Fibroblast of skin of left biceps (primary cell): ENCODE measurements at places on chromosomes 11 and 22.

- DNase-seq = no peak
These were observed 1.6 kb downstream of the DIXDC1 start for GRCh38 chr11:111938687-111939160.

DNA sequence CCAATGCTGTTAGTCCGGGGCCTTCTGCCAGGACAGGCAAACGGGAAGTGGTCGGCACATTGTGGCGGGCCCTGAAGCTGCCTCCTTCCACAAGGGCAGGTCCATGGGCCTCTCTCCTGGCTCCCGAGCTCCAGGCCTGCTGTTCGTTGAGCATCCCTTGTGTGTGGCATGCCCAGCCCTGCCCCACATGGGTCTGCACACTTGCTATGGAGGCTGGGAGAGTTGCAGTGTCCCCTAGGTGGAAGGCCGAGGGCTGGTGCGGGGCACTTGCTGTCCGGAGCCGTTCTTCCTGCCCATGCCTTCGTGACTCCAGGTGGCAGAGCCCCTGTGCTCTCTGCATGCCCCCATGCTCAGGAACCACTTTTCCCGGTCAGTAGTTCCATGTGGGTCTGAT, 26.0 kb upstream of the DGCR8 start:
- no peak for DNase-seq

DNA sequence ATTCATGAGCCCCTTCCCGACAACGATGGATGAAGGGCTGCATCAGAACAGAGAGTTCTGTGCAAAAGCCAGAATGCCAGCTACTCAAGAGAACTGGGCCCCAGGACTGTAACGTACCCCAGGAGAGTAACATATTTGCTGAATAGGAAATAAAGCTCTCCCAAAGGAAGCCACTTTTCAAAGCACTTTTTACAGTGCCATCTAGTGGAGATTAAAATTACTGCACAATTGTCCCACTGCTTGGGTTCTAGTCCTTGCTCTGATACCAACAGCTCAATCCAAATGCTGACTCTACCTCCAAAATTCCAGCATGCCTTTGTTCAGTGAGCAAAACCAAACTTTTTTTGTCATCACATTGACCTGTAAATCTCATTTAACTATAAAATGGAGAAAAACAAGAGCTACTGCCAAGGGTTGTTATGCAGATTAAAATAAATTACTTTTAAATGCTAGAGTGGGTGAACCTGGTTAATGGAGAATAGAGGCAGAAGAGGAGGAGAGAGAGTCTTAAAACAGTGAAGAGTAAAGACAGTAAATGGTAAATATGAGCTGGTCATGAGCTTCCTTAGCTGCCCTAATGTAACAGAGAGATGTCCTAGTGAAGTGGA, 87.6 kb upstream of the FSHB start:
- no peak for DNase-seq

DNA sequence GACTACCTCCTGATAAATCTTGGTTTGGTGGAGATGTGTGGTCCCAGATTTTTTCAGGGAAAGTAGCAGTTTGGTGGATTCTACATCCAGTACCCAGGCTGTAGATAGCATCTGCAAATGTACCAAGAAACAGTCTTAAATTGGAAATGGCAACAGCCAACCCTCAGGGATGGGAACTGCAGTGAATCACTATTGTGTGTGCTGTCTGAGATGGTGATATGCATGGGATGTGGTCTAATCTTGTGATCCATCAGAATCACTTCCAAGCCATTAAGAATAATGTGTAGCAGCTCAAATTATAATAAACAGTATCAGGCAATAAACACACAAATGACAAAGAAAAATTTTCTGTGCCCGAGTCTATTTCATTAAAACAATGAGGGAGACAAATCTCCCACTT, 3.4 kb downstream of the OLFML1 start:
- no peak for DNase-seq

- no peak for DNase-seq
These were observed 8.2 kb downstream of the PHF21A start for GRCh38 chr11:46112961-46113607.

GRCh38 chr22:38871360-38872171, 450 bp downstream of the CBX6 start:
- DNase-seq = no peak

DNA sequence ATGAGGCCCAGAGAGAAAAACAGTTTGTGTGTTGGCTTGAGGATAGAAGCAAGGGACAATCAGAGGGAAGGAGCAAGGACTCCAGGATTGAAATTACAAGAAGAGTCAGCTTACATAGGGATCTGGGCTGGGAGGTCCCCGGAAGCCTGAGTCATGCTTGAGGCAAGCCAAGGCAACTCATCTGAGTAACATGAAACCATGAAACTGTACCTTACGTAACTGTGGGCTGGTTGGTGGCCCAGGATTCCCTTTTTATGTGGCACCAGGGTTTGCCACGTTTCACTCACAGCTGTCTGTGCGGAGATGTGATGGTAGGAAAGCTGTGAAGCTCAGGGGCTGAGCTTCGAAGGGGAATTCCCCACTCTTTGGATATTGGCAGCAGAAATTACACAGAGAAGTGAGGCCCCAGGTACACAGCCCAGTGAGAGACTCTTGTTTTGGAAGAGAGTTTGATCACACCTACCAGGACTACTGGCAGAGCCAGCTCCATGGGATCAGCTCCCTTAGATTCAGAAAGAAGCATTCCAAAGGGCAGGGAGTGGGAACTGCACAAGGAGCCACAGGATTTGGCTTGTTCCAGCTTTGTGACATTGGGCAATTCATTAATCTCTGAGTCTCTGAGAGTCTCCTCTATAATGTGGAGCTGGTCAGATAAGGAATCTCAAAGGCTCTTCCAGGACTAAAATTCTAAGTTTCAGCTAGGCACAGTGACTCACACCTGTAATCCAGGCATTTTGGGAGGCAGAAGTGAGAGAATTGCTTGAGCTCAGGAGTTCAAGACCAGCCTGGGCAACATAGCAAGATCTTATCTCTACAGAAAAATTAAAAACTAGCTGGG, 7.8 kb downstream of the SLC5A1 start:
- DNase-seq = peak; percentile 27

GRCh38 chr11:124801636-124802312, 1.6 kb upstream of the MSANTD2 start:
- DNase-seq = peak; percentile 15

DNA sequence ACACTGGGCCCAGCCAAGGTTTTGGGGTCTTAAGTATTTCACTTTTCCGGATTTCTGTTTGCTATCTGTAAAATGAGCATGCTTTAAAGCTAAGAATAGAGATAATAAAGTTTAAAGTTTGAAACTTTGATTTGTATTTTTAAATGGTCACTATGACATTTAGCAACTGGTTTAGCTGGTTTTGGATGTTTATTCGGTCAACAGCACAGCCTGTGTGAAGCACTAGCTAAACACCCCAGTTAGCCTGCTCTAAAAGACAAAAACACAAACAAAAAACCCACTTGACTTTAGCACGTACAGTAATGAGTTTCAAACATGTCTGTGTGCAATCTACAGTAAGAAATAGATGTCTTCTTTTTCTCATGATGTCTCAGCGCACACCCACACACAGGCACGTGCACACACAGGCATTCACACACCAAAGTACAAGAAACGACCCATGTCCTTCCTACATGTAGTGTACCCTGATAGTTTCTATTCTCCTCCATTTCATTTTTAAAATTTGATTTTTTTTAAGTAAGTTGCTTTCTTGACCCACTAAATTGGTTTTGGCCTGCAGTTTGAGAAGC, 29.4 kb downstream of the SLC1A2 start:
- DNase-seq = no peak

DNA sequence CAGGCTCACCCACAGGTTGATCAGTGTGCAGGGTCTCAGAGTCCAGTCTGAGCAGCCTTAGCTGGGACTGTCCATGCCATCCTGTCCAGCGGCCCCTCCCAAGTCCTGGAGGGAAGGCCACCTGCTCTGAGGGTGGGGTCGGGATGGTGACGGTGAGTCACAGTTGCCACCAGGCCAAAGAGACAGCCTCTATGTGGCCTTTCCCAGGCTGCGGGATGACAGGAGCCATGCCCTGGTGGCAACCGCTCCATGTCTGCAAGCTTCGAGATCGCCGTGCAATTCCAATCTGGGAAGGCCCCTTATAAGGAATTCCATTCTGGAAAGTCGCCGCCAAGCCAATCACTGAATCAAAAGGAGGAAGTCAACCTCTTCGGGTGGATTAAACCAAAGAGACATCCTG, 47.5 kb downstream of the RTL6 start:
- no peak for DNase-seq

DNA sequence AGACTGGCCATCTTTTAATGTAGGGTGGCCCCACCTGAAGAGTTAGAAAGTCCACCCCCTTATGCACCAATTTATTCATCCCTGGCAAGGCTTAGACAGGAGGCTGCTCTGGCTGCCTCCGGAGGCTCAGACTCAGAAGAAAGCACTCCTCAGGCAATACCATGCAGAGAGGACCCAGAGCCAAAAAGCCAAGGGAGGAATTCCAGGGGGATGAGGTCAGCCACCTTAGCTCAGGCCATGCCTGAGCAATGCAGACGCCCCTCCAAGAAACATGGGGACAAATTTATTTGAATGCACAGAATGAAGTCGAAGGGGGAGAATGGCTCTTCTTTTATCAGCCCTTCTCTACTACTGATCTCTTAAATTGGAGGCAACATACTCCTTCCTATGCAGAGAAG, 39.7 kb upstream of the GLYAT start:
- no peak for DNase-seq

GRCh38 chr11:121163658-121164308, 62.7 kb downstream of the TECTA start:
- no peak for DNase-seq

DNA sequence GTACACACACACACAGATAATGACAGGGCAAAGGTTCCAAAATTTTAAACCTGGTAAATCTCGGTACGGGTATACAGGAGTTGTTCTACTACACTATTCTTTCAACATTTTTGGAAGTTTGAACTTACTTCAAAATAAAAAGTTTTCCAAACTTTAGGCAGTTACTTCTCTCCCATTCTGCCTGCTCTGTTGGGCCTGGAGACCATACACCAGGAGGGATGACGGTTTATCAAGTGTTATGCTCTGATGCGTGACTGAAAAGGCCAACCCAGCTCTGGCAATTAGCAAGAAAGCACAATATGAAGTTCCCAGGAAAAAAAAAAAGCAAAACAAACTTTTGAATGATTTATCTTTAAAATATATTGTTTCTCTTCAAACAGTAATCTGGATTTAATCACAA, 969 bp downstream of the SERPIND1 start:
- DNase-seq = no peak

DNA sequence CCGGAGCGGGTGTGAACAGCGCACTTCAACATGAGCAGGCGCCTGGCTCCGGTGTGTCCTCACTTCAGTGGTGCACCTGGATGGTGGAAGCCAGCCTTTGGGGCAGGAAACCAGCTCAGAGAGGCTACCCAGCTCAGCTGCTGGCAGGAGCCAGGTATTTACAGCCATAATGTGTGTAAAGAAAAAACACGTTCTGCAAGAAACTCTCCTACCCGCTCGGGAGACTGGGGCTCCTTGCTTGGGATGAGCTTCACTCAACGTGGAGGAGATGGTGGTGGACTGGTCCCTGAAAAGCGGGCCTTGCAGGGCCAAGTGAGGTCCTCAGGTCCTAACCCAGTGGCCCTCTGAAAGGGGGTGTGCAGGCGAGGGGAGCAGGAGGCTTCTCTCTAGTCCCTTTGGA, 7.5 kb downstream of the MCAM start:
- no peak for DNase-seq

GRCh38 chr11:78733031-78733430, 158.4 kb upstream of the NARS2 start:
- DNase-seq = no peak

GRCh38 chr11:75346912-75347647, 4.4 kb downstream of the ARRB1 start:
- DNase-seq = no peak

DNA sequence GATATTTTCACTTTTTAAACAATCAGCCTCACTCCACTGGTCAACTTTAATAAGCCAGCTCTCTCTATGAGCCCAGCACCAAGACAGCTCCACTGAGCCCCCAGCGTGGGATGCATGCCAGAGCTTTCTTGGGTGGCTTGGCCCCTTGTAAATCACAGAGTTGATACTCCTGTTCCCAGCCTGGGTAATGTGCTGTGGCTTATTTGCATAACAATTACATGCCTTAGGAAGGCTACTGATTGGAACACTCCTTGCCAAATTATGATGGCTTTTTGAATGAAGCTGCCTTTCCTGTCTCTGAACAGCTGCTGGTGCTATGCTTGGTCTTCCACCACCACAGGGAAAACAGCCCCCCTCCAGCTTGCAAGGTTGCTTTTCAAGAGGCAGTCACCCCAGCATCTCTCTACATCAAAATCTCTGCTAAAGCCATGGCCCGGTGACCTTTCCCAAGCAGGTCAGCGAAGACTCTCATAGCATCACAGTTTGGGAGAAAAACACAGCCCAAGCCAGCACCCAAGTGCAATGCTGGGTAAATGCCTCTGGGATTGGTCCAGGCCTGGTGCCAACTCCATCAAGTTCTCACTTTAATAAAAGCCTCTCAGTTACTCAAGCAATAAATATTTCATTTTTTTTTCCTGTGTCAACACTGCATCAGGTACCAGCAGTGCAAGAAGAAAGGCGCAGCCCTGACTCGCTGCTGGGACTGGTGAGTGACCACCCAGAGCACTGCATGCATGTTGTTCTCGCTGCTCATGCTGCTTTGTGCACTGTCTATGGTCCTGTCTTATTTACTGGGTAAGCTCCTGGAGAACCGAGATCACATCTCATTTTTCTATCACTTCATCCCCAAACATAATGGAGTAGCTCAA, 549.3 kb downstream of the OPCML start:
- no peak for DNase-seq

GRCh38 chr11:61578819-61579675, 1.8 kb downstream of the SYT7 start:
- no peak for DNase-seq

GRCh38 chr22:39530692-39531331, 1.7 kb downstream of the RPS19BP1 start:
- DNase-seq = no peak

DNA sequence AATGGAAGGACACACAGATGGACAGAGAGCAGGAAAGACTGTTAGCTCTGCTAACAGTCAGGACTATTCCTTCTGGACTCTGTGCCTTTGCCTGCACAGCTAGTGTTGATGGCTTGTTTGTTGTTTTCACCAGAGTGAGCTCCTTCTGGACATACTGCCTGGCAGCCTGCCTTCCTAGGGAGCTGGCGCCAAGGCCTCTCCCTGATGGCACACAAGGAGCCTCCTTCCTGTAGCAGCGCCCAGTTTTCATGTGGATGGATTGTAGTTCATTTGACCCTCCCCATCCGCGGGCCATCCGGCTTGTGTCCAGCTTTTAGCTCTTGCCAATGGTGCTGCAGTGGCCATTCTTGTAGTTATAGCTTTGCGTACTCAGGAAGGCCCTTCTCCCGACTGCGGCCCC, 16.6 kb upstream of the BCR start:
- no peak for DNase-seq

- no peak for DNase-seq
These were observed 36.1 kb upstream of the PDE2A start for GRCh38 chr11:72710278-72710677.
